Fibroblast of skin of right biceps (primary cell): ENCODE measurements at places on chromosomes 2 and 18.

DNA sequence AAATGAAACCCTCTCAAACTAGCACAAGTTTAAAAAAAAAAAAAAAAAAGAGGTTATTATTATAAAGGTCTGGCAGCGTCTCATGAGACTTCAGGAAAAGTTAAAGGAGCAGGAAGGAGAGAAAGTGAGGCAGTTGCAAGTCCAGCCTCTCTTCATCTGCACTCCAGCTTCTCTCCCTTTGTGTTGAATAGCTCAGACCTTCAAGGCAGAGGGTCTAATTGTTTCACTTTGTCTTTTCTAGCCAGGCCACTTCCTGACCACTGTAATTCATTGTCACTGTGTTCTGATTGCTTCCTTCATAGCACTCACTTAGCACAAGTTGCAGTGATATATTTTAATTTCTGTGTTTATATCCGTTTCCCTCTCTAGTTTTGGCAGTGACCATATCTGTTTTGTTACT lies 99.9 kb downstream of the SPATS2L start:
- DNase-seq: no peak

DNA sequence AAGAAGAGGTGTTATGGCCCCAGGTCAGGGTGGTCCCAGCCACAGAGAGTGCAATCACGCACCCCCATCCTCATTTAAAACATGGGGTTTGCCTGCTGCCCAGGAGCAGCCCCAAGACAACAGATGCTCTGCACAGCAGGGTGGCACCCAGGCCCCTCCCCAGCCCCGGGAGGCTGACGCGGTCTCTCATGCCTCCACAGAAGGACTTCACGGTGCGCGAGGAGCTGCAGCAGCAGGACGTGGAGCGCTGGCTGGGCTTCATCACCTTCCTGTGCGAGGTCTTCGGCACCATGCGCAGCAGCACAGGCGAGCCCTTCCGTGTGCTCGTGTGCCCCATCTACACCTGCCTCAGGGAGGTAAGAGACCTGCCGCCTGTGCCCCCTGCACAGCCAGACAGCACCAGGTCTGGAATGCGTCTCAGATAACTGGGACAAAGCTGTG lies 133.7 kb downstream of the SMAD7 start:
- DNase-seq: no peak

DNA sequence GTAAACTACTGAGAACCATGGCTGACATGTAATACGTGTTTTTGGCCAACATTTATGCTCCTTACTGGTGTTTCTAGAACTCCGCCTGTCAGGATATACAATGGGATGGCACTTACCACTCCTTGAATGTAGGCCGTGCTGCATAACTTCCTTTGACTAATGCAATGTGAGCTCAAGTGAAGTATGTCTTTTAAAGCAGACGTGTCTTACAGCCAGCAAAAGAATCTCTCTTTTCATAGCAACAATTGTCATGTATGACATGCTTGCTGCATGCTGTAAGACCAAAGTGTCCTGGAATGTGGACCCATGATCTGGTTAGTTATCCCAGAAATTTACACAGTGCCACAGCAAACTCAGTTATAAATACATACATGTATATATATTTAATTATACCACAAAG lies 1202.7 kb upstream of the PIK3C3 start:
- DNase-seq: peak; percentile 7

DNA sequence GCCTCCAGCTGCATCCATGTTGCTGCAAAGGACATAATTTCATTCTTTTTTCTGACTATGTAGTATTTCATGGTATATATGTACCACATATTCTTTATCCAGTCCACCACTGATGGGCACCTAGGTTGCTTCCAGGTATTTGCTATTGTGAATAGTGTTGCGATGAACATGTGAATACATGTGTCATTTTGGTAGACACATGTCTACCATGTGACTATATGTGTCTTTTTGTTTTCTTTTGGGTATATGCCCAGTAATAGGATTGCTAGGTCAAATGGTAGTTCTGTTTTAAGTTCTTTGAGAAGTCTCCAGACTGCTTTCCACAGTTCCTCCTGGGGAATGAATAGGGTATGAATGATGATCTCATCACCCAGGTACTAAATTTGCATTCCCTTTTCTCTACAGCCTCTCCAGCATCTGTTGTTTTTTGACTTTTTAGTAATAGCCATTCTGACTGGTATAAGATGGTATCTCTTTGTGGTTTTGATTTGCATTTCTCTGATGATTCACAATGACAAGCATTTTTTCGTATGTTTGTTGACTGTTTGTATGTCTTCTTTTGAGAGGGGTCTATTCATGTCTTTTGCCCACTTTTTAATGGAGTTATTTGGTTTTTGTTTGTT lies 35.6 kb upstream of the FEZ2 start:
- DNase-seq: peak; percentile 58

- DNase-seq: peak; percentile 88
Observed at GRCh38 chr2:215784371-215784783, 229.0 kb downstream of the MREG start.
